ENCODE measurements at places on chromosomes 6 and 20.

DNA sequence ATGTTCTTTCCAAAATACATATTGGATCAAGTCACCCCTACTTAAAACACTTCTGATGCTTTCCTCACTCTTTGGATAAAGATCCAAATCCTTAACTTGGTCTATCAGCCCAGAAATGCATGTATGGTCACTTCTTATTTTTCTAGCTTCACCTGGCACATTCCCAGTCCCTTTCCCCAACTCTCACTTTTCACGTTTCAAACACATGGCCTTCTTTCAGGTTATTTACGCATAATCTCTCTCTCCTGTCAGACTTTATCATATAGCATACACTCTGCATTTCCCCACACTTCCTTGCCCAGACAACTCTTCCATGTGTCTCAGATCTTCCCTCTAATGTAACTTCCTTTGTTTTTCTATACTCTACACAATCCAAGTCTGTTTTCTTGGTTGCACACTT is 12.8 kb downstream of the PHIP start:
- no peak for DNase-seq

DNA sequence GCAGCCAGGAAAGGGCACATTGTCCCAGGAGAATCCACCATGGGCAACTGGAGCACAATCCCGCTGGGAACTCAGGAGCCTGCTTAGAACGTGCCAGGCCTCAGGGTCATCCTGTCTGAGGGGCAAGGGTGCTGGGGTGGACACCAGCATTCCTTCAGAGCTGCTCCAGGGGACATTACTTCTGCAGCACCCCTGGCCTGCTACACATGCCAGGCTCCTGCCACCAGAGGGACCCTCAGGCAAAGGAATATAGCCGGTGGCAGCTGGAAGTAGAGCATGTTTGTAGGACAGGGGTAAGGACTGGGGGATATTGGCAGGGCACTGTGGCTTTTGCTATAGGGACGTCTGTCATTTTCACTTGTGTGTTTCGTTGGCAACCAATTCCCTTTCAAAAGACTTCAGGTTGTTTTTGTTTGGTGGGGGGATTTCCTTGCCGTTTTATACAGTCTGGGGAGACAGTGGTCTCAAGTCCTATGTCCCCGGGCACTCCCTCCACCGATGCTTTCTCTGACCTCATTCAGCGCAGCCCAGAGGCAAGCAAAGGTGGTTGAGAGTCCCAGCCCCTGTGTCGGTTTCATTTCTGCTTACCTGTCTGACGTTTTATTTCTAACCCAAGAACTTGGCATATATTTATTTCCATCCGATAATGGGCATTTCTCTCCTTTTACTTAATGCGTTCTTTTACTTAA is 130.8 kb downstream of the JPH2 start:
- DNase-seq = peak; percentile 75

GRCh38 chr6:105791583-105792318 is 294.4 kb upstream of the PRDM1 start:
- no peak for DNase-seq

DNA sequence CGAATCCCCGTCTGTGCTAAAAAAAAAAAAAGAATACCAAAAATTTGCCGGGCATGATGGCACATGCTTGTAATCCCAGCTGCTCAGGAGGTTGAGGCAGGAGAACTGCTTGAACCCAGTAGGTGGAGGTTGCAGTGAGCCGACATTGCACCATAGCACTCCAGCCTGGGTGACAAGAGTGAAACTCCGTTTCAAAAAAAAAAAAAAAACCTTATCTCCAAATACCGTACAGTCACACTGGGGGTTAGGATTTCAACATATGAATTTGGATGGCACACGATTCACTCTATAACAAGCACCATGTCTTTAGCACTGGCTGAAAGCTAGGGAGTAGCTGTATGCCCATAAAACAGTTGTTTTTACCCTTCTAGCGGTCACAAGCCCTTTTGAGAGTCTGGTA is 3.8 kb downstream of the SMIM13 start:
- DNase-seq = no peak

DNA sequence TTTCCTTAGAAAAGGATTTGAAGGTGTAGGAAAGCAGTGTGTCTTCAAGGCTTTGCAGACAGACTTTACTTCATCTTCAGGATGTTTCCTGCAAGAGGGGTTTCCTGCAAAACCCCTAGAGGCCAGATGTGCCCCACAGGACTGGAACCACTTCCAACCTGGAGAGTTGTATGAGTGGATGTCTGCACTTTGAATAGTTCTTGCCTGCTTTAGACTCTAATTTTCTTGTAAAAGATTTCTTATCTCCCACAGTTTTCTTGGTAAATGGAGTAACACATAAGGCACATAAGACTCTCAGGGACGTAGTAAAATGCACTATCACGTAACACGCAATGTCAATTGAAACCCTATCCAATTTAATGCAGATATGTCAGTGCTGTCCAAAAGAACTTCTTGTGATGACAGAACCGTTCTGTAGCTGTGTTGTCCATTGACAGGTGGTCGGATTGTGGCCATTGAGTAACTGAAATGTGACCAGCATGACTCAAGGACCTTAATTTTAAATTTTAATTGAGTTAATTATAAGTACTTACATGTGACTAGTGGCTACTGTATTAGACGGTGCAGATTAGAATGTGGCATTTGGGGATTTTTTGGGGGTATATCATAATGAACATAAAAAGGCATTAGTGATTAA is 118.7 kb downstream of the JARID2 start:
- no peak for DNase-seq

DNA sequence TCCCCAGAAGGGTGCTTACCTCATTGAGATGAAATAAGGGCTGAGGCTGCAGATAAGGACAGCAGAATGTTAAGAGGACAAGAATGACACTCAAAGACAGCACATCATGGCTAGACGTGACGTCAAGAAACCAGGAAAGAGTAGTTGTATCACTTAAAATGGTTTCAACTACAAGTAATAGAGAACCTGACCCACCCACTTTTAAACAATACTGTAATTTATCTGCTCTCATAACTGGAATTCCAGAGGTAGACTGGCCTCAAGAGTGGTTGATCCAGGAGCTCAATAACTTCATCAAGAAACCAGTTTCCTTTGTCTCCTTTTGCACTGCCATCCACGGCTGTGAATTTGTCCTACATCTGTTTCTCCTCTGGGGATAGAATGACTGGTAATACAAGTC is 187.1 kb downstream of the EYA4 start:
- no peak for DNase-seq

- peak; percentile 62 for DNase-seq
These were observed 114.7 kb downstream of the PSMB1 start for GRCh38 chr6:170438402-170438753.

DNA sequence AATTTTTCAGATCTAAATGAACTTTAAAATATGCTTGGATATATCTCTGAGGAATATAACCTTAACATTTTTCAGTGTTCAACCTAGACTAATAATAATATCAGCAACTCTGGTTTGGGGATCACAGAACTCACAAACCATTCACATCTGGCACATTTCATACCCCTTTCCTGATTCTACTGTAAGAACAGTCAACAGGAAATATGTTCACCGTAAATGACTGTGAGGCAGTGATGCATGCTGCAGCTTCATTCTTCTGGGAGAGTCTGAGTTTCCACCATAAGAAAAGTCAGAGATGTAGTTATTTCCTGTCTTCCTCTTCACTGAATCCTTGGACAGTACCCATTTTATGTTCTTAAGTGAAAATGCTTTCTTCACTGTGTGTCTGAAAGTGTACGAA is 134.2 kb upstream of the IFNGR1 start:
- DNase-seq = no peak

- DNase-seq = no peak
These were observed 224.8 kb upstream of the JAG1 start for GRCh38 chr20:10898552-10898951.

GRCh38 chr6:8238773-8239683 is 136.7 kb upstream of the EEF1E1 start:
- DNase-seq = no peak

Data from activated effector memory CD4-positive, alpha-beta T cell treated with anti-CD3 and anti-CD28 coated beads, Interleukin-2, amount 50 U/mL, for 16 hours (primary cell).